ENCODE measurements at places on chromosomes 3 and 15.
A peak's percentile ranks its signal among the peaks of the same experiment; 100 is the strongest.

DNA sequence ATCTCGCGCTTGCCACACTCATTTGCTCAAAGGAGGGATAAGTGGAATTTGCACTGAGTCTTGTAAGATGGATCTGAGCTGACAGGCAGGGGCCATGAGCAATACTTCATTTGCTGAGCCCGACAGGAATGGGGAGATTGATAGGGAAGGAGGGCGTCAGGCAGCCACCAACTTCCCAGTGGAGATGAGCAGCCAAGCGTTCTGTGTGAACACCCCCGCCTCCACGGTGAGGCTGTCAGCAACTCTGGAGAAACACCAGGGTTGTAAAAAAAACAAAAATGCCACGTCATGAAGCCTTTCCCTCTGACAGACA, 36.8 kb downstream of the TLE3 start:
- DNase-seq, result no peak

GRCh38 chr3:158659454-158660237, 12.8 kb downstream of the LXN start:
- peak; percentile 60 for DNase-seq

DNA sequence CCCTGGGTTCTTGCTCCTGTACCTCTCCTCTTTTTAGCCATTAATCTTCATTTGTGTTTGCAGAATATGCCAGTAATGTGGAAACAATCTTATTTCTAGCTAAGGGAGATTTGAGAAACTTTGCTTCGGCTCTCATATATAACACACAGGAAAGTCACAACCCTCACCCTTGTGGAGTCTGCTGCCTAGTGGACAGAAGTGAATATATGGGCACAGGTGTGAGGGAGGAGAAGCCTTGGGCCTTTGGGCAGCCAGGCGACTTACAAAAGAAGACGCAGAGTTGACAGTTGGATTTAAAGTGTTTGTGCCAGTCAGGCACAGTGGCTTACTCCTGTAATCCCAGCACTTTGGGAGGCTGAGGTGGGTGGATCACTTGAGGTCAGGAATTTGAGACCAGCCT, 181.8 kb upstream of the TBL1XR1 start:
- no peak for DNase-seq

DNA sequence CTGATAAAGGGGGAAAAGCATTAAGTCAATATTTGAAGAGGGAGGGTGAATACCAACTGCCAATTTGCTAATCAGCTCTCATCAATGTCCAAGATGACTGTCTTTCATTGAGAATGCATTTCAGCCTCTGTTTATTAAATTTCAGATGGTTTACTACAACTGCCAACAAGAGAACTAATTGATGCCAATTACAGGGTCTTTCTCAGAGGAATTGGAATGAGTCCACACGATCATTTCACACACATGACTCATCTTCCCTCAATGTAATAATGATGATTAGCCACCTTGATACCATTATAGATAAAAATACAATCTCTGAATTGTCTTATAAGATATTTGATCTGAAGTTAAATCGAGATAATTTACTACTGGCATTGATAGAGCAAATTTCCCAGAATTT, 1274.4 kb downstream of the ROBO2 start:
- DNase-seq, result no peak

DNA sequence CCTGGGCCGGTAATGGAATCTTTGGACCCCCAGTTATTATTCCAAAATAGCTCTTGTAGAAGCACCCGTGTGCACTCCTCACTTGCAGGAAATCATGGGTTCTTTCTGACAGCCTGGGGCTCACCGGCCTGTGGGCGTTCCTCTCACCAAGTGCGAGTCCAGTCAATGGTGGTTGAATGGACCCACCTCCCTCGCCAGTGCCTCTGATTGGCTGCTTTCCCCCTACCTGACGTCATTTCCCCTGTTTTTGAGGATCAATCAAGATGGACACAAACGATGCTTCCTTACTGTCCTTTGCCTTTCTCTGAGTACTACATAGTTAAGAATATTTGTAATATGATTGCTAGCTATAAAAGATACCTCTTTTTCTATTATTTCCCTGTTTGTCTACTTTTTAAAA, 18.1 kb downstream of the MOBP start:
- DNase-seq, result no peak

DNA sequence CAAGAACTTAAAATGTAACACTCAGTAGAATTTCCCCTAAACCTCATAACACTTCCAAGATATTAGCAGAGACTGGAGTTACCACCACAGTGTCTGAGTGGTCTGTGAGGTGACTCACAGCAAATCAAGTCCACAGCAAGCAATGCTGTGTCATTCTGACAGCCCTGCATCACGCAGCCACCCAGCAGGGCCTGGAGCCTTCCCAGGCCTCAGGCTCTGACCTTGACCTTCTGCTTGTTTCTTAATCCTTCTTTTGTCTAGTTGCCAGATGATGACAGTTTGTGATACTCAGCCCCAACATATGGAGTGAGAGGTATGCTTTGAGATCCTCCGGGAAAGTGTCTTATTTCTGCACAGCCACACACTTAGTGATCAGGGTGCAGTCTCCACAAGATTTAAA, 82.5 kb downstream of the TOP2B start:
- no peak for DNase-seq

GRCh38 chr3:65439641-65440284, 599.0 kb downstream of the MAGI1 start:
- DNase-seq, result no peak

- DNase-seq, result no peak
These were observed 8.8 kb upstream of the OCA2 start for GRCh38 chr15:28107904-28108275.

DNA sequence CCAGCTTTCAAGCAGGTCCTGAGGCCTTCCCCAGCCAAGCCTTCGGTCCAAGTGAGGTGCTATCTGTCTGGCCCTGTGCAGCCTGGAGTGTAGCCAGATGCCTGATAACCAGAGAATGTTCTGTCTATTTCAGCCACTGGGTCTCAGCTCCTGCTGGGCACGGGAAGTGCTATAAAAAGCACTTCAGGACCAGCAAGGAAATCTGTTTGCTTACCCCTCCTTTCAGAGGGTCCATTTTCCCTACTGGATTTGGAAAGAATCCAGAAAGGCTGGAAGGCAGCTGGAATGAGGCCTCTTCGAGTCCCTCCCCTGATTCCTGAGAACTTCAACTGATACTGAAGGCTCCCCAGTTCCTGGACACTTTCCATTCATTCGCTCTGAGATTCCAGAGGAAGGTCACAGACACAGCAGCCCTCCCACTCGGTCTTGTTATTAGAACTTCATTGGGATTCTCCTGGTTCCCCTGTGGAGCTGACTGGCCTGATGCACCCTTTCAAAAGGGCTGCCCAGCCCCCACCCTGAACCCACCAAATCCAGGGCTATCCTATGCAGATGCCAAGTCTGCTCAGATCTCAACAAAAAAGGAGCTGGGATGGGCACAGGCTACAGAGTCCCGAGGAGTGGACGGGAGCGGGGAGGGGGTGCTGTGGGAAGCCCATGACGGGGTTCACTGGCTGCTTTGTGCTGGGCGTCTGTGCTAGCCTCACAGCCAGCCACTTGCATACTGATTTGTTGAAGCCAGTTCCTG, 70.4 kb downstream of the UMPS start:
- no peak for DNase-seq

GRCh38 chr3:129054605-129055104, 5.9 kb upstream of the GP9 start:
- no peak for DNase-seq

- DNase-seq, result no peak
These were observed 76.6 kb upstream of the CPOX start for GRCh38 chr3:98670020-98670419.

GRCh38 chr3:23365066-23365465, 161.9 kb downstream of the UBE2E2 start:
- no peak for DNase-seq

Measured in stimulated activated CD8-positive, alpha-beta memory T cell treated with anti-CD3 and anti-CD28 coated beads, Interleukin-4, amount 100 ng/mL, for 48 hours (primary cell).